B cell (primary cell): ENCODE measurements at places on chromosomes 3 and 15. TPM values are rescaled to one million over a fixed set of nuclear protein-coding genes. Genes with fewer than 3 reads are reported as not detected.

- DNase-seq: no peak
Observed at GRCh38 chr15:56805466-56806147, 72.3 kb upstream of the ZNF280D start.

DNA sequence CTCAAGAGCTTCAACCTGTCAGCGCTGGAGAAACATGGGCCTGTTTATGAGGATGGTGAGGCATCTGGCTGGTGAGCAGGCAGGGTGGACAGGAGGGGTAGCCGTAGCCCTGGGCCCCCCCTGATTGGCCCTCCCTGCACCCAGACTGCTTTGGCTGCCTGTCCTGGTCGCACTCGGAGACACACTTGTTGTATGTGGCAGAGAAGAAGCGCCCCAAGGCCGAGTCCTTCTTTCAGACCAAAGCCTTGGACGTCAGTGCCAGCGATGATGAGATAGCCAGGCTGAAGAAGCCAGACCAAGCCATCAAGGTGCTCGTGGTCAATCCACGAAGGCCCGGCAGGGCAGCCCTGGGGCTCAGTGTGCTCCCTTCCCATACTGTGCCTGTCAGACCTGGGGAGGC, 1.8 kb downstream of the APEH start:
- no peak for DNase-seq

- DNase-seq: no peak
Observed at GRCh38 chr3:40657623-40658022, 132.9 kb downstream of the ZNF621 start.

The ZBED2 gene
- total RNA-seq: 6.0 and 6.8 TPM in 2 replicates
